ENCODE measurements at places on chromosomes 6 and 20.

DNA sequence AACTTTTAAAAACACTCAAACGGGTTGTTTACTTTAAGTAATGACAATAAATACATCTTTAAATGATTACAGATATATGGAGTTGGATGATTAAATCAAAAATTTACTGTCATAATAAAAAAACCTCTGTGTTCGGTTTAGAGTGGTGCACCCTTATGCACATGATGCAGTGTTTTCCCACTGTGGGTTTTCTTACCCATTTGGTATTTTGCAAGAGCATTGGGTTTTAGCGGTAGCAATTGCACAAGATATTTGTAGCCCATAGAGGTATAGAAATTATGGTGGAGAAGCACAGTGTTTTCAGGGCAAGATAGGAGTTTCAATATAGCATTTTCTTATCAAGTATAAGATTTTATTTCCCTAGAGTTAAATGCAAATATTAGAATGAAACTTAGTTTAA, 410.8 kb upstream of the PLCB4 start:
- no peak for DNase-seq

GRCh38 chr20:33606118-33606771, 55.9 kb upstream of the C20orf144 start:
- peak; percentile 6 for DNase-seq

GRCh38 chr6:158417760-158418098, 105.5 kb downstream of the TULP4 start:
- DNase-seq = no peak

GRCh38 chr6:85058806-85059205, 294.4 kb upstream of the TBX18 start:
- DNase-seq = no peak

- no peak for DNase-seq
Measured at GRCh38 chr20:59320854-59321647, 20.6 kb downstream of the EDN3 start.

DNA sequence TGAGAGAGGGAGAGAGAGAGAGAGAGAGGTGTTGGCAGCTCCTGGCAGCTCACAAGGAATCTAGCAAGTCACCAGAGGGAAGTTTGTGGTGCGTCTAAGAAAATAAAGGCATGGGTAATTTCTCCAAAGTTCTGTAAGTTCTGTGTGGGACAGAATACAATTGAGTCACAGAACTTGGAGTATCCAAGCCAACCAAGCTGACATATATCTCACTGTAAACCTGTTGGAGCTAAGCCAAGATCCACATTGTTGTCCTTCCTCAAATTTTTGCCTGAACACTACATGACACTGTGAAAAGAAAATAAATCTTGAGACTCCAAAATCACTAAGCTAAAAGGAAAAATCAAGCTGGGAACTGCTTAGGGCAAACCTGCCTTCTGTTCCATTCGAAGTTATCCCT, 436.7 kb downstream of the MEI4 start:
- no peak for DNase-seq

GRCh38 chr6:144178323-144178722, 28.0 kb downstream of the STX11 start:
- DNase-seq = peak; percentile 84

DNA sequence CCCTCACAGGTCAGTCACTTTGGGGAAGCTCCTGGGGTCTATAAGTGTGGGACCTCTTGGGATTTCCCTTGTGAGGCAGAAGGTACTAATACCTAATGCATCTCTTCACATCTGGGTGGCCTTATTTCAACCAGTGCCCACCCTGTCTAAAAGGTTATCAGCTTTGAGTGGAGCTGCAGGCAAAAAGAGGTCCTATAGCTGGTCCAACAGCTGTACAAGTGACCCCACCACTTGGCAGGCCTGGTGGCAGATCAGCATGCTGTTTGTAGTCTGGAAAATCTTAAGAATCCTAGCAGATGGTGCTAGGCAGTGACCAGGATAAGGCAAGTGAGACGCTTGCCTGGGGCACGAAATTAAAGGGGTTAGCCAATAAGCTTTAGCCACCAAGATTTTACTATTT, 51.6 kb upstream of the GTSF1L start:
- no peak for DNase-seq

All from activated CD4-positive, alpha-beta T cell treated with anti-CD3 and anti-CD28 coated beads, Interleukin-2, amount 50 U/mL, for 16 hours (primary cell).